EH (cell line): ENCODE measurements at places on chromosomes 2 and 18.

- DNase-seq: no peak
These were observed 693.9 kb upstream of the ID2 start for GRCh38 chr2:7987992-7988391.

DNA sequence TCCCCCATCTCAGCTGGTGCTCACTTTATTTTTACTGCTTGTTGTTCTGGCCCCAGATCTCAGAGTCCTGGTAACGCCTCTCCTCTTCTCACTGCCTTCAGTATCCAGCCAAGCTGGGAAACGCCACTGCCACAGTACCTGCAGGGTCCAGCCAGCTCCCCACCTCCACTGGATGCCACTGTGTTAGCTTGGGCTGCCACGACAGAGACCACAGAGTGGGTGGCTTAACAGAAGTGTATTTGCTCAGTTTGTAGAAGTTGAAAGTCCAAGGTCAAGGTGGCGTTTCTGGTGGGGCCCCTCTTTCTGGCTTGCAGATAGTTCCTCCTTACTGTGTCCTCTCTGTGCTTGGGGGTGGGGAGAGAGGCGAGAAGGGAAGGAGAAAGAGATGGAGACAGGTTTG is 107.1 kb downstream of the AGAP1 start:
- DNase-seq: no peak

DNA sequence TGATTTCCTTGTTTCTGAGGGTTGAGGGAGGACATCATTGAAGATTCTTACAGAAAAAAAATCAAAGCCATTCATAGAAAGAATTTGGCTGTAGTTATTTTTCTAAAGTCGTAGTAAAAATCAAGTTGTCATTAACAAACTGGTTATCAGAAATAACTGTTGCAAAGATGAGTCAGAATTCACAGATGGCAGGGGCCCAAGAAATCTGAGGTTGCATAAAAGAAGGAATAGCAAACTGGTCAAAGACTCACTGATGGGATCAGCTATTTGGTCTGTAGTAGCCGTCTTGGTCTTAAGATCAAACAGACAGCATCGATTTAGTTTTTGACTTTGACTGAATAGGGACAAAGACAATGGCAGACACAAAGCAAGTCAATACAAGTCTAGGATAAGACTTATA is 334.3 kb downstream of the FIGN start:
- DNase-seq: peak; percentile 44

DNA sequence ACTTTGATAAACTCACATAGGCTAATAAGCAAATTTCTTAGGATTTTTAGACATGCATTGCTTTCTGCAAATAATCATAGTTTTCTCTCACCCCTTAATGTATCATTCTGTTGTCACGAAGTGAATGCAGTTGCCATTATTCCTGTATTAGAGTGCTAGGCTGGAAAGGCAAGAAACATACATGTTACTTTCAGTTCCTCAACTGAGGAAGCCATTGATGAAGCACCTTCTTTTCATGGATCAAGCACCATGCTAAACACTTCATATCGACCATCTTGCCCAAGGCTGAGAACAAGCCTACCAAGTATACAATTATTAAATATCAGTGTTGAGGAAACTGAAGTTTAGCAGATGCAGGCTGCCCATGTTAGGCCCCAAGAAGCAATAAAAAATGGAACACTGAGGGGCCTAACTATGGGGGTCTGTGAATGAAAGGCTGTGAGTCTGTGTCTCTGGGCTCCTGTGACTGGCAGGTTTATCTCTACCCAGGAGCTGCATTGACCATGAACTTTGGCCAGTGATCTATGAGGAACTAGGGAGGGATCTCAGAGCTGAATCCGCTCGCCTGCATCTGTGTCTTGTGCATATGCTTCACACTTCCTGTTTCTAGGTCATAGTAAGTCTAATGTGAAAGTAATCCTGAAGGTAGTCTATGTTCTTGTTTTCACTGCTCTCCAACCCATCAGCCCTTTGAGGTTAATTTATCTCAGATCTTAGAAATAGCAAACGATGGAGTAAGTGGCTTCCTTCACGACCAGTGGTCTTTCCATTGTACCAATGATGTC is 16.0 kb upstream of the TSPYL6 start:
- DNase-seq: no peak

GRCh38 chr2:220347626-220348025 is 720.2 kb downstream of the SLC4A3 start:
- DNase-seq: no peak

DNA sequence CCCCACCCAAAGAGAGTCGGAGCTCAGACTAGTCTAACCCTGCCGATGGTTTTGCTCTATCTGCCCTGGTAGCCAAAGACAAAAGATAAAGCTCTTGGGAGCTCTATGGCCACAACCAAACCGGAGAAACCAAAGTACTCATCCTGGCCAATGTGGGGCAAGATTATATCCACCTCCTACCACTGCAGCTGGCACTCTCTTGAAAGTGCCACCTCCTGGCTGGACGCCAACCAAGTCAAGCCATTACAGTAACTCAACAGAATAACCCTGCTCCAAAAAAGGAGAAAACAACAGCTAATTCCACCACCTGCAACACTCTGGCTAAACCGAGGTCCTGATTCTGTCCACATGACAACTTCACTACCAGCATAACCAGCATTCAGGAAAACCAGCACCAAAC is 57.6 kb downstream of the SESTD1 start:
- DNase-seq: no peak

GRCh38 chr2:38935568-38936172 is 46.0 kb downstream of the ARHGEF33 start:
- DNase-seq: peak; percentile 40

DNA sequence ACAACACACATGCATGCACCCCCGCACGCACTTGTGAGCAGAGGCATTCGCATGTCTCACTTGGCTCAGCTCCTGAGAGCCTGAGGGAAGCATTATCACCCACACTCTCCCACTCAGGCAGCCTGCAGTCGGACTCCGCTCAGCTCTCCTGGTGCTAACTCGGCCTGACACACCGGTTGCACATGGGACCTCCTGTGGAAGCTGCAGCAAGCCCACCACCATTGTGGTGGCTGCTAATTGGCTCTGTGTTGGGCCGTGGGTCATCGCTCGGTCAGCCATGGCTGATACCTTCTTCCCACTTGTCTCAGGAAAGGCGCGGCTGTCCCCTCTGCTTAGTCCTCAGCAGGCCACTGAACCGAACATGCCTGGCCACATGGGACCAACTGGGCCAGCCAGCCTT is 13.7 kb upstream of the TEX261 start:
- DNase-seq: no peak

- DNase-seq: no peak
These were observed 78.0 kb upstream of the BZW1 start for GRCh38 chr2:200733713-200734198.
